ENCODE measurements at places on chromosomes 6 and 20.

DNA sequence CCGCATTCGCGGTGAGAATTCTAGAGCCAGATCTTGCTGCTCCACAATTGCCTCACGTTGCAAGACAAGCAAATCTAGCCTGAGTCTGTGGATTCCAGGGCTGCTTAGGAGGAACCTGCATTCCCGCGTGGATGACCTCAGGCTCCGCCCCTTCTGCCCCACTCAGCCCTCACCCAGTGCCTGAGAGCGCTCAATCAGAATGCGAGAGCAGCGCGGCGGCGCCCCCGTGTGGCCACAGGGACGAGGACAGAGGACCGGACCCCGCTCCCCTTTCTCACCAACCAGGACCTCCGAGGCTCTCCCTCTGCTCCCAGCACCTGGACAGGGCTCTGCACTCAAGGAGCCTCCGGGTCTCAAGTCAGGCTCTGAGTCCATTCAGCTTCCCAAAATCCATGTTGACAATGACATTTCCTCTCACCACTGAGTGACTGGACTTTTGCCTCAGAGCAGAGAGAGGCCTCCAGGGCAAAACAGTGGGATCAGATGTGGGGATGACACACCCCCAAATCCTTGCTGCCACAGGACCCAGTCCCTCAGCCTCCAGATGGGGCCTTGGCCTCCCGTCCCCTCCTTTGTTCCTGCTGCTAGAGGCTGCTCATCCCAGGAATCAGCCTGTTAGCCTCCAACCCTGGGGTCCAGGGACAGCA lies 52.0 kb downstream of the RPP21 start:
- no peaks in the 10 kb centered on the region for H3K4me1 ChIP-seq
- H3K27me3 ChIP-seq: no peaks in the 10 kb centered on the region
- no peak overlapping the region for H3K4me3 ChIP-seq
- DNase-seq: peak; percentile 61
- no peak overlapping the region for H3K27ac ChIP-seq

- no peaks in the 10 kb centered on the region for H3K27me3 ChIP-seq
- no peak overlapping the region for H3K4me3 ChIP-seq
- H3K36me3 ChIP-seq: peaks cover 28% of the 10 kb centered on the region
- H3K4me1 ChIP-seq: no peaks in the 10 kb centered on the region
Measured at GRCh38 chr20:20567712-20568111, 144.7 kb downstream of the RALGAPA2 start.

DNA sequence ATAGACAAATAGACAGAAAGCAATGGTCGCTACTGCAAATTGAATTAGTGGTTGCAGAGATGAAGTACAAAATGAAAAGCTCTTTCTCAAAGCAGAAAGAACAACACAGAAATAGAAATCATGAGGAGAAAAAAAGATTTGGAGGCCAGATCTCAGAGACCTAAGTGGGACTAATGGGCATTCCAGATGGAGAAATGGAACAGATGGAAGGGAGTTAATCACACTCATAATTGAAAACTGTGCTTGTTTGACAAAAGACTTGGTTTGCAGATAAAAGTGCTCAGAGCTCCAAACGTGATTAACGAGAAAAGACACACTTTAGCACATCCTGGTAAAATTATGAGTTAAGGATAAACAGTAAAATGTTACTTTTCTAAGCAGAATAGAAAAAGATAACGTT lies 58.1 kb upstream of the SNRPB2 start:
- no peak overlapping the region for H3K27ac ChIP-seq
- H3K27me3 ChIP-seq: no peaks in the 10 kb centered on the region
- no peaks in the 10 kb centered on the region for H3K36me3 ChIP-seq
- DNase-seq: no peak

GRCh38 chr20:54176610-54177009 lies 2.8 kb upstream of the CYP24A1 start:
- H3K27me3 ChIP-seq: peaks cover 54% of the 10 kb centered on the region
- no peaks in the 10 kb centered on the region for H3K4me1 ChIP-seq
- no peak overlapping the region for H3K27ac ChIP-seq
- no peaks in the 10 kb centered on the region for H3K36me3 ChIP-seq
- DNase-seq: no peak
- H3K4me3 ChIP-seq: no peak overlapping the region

DNA sequence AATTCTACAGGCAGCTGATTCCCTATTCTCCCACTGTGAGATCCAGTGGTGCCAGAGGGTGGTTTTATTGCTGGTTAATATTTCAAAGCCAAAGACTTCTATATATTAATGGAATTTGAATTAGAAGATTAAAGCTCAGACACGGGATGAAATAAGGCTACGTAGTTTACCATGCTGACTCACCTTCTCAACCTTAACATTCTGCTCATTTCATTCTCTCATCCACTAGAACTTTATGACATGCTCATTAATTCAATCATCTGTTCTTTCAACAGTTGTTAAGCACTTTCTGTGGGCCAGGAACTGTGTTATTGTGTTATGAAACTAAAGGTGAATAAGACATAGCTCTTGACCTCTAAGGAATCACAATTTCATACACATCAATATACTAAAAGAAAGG lies 456.9 kb upstream of the MAP3K7 start:
- no peaks in the 10 kb centered on the region for H3K27me3 ChIP-seq
- H3K4me3 ChIP-seq: no peak overlapping the region
- no peak overlapping the region for H3K27ac ChIP-seq
- no peaks in the 10 kb centered on the region for H3K36me3 ChIP-seq
- H3K4me1 ChIP-seq: no peaks in the 10 kb centered on the region
- DNase-seq: no peak

DNA sequence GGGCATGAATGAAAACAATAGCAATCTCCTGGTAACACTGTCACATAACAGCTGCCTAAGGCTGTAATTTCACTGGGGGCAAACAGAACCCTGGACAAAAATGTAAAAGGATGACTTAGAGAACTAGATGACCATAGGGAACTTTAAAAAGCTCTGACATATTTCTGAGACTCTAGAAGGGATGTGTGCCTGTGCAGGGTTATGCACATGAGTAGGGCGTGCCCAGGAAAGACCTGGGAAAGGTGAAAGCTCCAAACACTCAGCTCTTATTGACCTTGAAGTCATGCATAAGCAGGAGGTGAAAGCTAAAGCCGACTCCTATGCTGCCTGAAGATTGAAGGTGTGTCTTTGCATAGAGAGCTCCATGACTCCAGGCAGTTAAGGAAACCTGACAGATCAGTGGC lies 118.4 kb upstream of the BTBD3 start:
- H3K4me3 ChIP-seq: no peak overlapping the region
- H3K4me1 ChIP-seq: no peaks in the 10 kb centered on the region
- no peak for DNase-seq
- H3K27ac ChIP-seq: no peak overlapping the region

DNA sequence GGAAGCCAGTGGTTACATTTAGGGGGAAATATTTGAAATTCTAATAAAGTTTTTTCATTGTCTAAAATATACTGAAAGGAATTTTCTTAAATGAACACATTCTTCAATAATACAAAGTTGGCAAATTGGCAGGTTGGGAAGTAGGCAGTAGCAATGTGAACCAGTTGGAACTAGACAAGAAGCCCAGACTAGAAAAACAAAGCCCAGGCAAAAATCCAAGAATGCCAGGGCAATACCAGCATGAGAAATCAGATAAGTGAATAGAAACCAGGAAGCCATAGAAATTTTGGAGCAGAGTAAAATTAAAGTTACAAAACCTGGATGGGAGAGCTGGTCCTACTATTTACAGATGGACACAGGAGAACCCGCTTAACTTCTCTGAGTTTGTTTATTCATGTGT lies 52.2 kb downstream of the TPBG start:
- H3K27ac ChIP-seq: no peak overlapping the region
- no peaks in the 10 kb centered on the region for H3K36me3 ChIP-seq
- no peak for DNase-seq
- no peak overlapping the region for H3K4me3 ChIP-seq
- no peaks in the 10 kb centered on the region for H3K4me1 ChIP-seq

- H3K4me3 ChIP-seq: no peak overlapping the region
- no peaks in the 10 kb centered on the region for H3K27me3 ChIP-seq
- no peak for DNase-seq
- H3K36me3 ChIP-seq: no peaks in the 10 kb centered on the region
Measured at GRCh38 chr20:16043931-16044330, 529.3 kb downstream of the KIF16B start.

- H3K4me1 ChIP-seq: no peaks in the 10 kb centered on the region
- no peaks in the 10 kb centered on the region for H3K36me3 ChIP-seq
- no peak overlapping the region for H3K27ac ChIP-seq
- H3K4me3 ChIP-seq: no peak overlapping the region
- no peaks in the 10 kb centered on the region for H3K27me3 ChIP-seq
Measured at GRCh38 chr20:7090811-7091210, 323.3 kb downstream of the BMP2 start.

GRCh38 chr20:4904127-4904860 lies 97.0 kb downstream of the SLC23A2 start:
- H3K27me3 ChIP-seq: no peaks in the 10 kb centered on the region
- H3K27ac ChIP-seq: no peak overlapping the region
- no peak for DNase-seq

DNA sequence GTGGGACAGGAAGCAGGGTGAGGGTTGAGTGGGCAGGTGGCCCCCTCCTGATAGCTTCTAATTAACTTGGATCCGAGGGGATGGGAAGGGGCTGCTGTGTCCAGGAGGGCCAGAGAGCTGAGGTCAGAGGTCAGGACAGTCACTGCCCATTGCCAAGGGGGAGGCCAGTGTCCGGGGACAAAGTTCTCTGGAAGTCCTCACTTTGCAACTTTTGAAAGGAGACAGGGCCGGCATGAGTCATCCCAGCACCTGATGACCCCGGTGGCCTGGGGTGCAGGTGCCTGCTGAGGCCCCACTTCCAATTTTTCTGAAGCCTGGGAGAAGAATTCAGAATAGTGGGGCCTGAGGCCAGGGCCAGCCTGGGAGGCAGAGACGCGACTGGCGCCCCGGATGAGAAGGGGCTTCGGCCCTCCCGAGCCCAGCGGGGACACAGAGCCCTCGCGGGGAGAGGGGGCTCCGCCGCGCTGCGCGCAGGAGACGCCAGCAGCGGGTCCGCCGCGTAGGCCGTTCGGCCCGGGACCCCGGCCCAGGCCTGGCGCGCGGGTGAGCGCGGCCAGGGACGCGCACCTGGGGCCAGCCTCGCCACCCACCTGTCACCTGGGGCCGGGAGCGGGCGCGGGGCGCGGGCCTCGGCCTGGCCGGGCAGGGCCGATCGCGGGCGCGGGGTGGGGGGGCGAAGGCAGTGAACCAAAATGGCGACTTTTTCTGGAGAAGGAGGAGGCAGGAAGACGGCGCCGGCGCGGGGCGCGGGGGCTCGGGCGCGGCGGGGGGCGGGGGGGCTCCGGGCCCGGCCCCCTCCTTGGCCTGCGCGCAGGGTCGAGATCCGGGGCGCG lies 586 bp downstream of the ZNF512B start:
- peak overlapping the region; percentile 68 for H3K27ac ChIP-seq
- H3K27me3 ChIP-seq: no peaks in the 10 kb centered on the region
- no peaks in the 10 kb centered on the region for H3K4me1 ChIP-seq
- no peaks in the 10 kb centered on the region for H3K36me3 ChIP-seq
- no peak for DNase-seq
- H3K4me3 ChIP-seq: peak overlapping the region; percentile 50

DNA sequence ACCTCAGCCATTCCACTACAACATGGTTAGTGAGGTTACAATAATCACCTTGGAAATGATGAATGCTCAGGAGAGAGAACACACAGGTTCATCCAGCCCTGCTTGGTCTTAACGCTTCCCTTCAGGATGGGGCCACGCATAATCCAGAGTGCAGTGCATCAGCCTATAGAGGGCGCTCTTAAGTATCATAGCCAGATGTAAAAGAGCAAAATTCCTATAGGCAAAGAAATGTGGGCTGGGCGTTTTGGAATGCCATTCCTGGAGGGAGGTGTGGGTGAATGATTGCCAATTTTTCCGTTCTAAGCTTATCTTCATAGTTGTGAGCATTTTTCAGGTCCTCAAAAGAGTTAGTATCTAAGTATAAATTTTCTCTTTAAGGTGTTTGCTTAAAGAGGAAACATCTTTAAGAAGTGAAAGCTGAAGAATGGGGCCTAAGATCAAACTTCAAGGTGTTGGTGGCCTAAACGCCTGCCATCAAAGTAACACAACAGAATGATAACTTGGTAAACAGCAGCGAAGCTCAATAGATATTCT lies 1.8 kb downstream of the RIPOR2 start:
- no peak for DNase-seq
- H3K4me1 ChIP-seq: peaks cover 35% of the 10 kb centered on the region
- no peaks in the 10 kb centered on the region for H3K36me3 ChIP-seq
- H3K4me3 ChIP-seq: no peak overlapping the region

GRCh38 chr20:34862724-34863123 lies 9.9 kb downstream of the GGT7 start:
- no peak overlapping the region for H3K27ac ChIP-seq
- H3K4me1 ChIP-seq: no peaks in the 10 kb centered on the region
- H3K27me3 ChIP-seq: no peaks in the 10 kb centered on the region
- DNase-seq: no peak
- H3K4me3 ChIP-seq: no peak overlapping the region
- H3K36me3 ChIP-seq: no peaks in the 10 kb centered on the region

GRCh38 chr6:92779746-92780145 lies 639.6 kb downstream of the EPHA7 start:
- H3K36me3 ChIP-seq: no peaks in the 10 kb centered on the region
- no peak overlapping the region for H3K27ac ChIP-seq
- H3K4me3 ChIP-seq: no peak overlapping the region
- H3K4me1 ChIP-seq: no peaks in the 10 kb centered on the region

DNA sequence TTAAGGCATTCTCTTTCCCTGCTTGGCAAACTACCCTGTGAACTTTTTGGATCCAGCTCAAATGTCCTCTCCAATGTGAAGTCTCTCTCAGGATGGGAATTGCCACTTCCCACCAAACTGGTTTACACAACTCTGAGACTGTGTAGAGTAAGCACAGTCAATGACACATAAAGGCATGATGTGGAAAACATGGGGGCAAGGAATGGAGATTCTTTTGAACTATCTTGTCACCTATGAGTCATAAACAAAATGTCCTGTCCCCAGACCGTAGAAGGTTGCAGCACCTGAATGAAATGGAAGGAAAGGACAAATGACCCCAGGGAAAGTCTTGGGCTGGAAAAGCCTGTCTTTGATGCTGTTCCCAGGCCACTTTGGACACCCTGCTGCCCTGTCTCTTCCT lies 11.0 kb upstream of the KIF13A start:
- no peaks in the 10 kb centered on the region for H3K36me3 ChIP-seq
- H3K27ac ChIP-seq: no peak overlapping the region
- H3K27me3 ChIP-seq: no peaks in the 10 kb centered on the region
- H3K4me1 ChIP-seq: no peaks in the 10 kb centered on the region
- H3K4me3 ChIP-seq: no peak overlapping the region

DNA sequence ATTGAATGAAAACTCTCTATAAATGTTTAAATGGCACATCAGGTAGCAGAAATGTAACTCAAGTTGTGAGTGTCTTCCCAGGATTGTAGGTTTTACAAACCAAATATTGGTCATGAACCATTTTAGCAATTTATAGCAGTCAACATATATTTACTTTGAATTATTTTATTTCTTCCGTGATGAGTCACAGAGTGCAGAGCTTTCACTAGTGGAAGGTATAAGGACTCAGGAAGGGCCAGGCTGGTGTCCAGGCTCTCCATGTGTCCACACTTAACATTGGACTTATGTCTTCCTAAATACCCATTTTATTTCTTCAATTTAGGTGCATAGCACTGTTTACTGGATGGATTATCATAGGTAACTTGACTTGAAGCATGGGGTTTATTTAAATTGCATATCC lies 120.9 kb downstream of the OLIG3 start:
- H3K27me3 ChIP-seq: no peaks in the 10 kb centered on the region
- DNase-seq: no peak
- no peaks in the 10 kb centered on the region for H3K4me1 ChIP-seq
- no peak overlapping the region for H3K27ac ChIP-seq

Data from tibial nerve (tissue), 4 donors.